H54 (cell line): ENCODE measurements at places on chromosomes 6 and 20.

GRCh38 chr6:111661541-111662061 is 55.9 kb upstream of the TRAF3IP2 start:
- no peak for DNase-seq

GRCh38 chr6:100662264-100662663 is 197.5 kb upstream of the SIM1 start:
- no peak for DNase-seq

DNA sequence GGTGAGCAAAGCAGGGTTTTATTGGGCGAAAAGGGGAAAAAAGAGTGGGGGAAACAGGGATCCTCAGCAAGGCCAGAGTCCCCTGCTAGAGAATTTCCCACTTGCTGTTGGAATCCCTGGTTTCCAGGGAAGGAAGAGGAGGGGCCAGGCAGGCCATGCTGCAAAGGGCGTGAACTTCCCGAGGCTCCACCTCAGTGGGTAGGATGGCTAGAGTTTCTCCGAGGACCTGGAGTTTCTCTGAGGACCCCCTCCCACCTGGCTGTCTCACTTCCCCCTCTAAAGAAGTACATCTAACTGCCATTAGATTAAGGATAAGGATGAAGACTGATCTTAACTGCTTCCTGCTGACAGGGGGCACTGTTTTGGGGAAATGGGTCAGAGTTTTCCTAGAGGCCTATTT is 1239.3 kb upstream of the GJE1 start:
- DNase-seq, result no peak

DNA sequence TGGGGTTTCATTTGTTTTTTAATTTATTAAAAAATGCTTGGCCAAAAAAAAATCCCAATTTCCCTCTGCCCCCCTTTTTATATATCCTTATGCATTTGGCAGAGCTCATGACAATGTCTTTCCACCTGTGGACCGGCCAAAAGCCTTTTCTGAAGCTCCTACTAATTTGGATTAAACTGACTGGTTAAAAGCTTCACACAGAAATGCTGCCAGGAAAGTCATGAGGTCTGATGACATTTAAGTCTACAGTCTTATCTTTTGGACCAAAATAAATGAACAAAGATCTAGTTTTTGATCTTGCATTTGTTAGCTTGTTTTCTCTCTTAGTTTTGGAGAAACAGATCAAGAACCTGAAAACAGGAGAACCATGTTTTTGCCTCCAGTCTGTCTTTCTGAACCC is 66.1 kb downstream of the TRMT11 start:
- DNase-seq, result no peak

GRCh38 chr6:3911614-3912336 is 62.6 kb downstream of the FAM50B start:
- peak; percentile 82 for DNase-seq

DNA sequence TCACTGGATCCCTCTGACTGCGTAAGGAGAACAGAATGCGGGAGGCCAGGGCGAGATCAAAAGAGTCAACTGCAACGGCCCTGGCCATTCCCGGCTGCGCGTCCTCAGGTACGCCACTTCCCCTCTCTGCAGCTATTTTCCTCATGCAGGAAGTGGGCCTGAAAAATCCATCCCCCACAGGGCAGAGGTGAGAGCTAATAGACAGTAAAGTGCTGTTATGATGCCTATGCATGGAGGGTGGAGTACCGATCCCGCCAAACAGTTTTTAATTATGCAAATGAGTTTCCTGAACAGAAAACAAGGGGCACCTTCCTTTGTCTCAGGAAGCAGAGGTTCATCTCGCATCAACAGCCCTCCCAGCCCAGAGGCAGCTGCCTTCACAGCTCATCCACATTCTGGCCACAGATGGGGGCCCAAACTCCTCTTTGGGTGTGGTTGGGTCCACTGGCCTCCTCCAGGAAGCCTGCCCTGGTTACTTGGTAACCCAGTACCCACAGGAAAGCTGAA is 9.3 kb downstream of the PREX1 start:
- DNase-seq, result no peak

- no peak for DNase-seq
These were observed 142.8 kb downstream of the GJA1 start for GRCh38 chr6:121578216-121578615.

DNA sequence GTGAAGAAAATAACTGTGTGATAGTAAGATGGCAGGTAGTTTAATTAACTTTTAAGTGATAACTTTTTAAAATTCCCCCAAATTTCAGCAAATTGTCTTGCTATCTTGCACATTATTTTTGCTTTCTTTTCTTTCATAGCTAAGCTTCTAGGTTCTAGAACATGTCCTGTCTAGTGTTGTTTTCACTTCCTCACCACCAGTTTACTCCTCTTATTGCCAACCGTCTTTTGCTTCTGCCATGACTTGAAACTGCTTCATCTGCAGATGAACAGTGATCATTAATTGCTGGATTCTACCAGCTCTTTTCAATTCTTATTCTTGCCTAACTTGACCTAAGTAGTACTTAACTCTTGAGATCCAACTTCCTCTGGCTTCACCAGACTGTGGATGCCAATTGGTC is 137.8 kb downstream of the CENPW start:
- no peak for DNase-seq

- DNase-seq, result no peak
These were observed 154.8 kb upstream of the RAB32 start for GRCh38 chr6:146388736-146389364.

DNA sequence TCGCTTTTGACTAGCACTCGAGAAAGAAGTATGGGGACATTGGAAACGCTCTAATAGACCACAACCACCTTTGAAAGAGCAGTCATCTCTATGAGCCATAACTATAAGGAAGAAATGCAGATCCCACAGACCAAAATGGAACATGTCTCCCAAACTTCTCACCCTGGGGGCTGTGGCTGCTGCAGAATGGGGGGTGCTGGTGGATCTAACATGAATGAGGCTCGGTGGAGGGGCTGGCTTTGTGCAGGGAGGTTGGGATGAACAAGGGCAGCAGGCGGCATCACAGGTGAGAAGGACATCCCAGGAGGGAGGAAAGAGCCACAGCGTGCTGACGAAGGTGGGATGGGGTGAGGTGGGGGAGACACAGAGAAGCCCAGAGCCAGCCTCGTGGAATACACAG is 10.5 kb upstream of the CCR6 start:
- DNase-seq, result no peak

GRCh38 chr6:80151635-80152034 is 45.2 kb downstream of the BCKDHB start:
- no peak for DNase-seq

- DNase-seq, result no peak
These were observed 147.2 kb upstream of the AKAP12 start for GRCh38 chr6:151092591-151092990.

DNA sequence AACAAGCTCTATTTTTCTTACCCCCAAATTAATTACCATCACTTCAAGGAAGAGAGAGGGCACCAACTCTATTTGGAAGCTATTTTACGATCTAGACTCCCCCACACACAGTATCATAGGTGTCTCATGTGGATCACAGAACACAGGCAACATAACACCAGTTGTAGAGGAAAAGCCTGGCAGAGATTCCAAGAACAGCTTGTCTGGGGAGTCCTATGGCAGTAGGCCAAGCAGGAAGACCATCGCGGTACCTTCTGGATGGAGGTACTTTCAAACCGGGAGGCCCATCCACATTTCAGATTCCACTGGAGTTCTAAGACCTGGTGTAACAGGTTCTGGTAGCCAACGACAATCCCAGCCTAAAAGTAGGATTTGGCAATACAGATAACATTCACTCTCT is 37.6 kb upstream of the SPDEF start:
- DNase-seq, result no peak

GRCh38 chr20:7383216-7383615 is 557.0 kb downstream of the HAO1 start:
- DNase-seq, result no peak

DNA sequence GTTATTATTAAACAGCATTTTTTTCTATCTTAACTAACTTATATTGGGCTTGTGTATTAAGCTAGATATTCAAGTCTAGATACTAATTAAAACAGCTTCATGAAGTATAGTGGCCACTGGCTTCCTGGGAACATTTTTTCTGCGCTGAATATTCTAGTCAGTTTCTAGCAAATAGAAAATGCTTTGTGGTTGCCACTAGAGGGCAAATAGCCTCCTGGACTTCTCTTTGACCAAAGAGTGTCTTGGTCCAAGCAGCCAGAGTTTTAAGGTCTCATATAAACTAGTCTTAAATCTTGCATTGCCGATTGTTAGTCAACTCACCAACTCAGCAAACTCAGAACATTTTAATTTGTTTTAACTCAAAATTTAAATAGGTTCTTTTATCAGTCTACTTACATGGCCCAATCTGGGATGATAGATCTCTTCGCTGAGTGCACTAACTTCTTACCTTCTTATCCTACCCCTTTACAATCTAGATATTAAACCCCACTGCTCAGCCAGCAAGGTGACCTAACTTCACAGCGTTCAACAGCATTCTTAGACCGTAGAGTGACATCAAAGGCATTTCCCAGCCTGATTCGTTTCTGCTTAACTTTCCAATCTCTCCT is 24.6 kb upstream of the ID4 start:
- DNase-seq, result no peak
